ENCODE measurements at places on chromosomes 6 and 20.

DNA sequence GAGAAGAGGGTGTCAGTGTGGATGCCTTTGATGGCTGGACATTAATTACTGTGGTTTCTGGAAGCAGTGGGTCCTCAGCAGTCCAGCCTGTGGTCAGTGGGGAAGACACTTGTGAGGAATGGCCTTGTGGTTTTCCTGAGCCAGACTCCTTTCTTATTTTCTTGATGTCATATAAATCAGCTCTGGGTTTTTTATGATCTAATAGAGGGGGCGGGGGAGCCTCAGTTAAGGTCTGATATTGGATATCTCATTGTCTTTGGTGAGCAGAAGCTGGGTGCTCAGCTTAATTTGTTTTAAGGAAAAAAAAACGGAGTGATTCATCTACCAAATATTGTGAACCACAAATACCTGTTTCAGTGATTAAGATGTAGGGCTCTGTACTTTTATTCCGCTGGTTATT, 62.1 kb downstream of the OTOR start:
- ATAC-seq = no peak

- ATAC-seq = no peak
These were observed 8.9 kb downstream of the NFS1 start for GRCh38 chr20:35690265-35690664.

- ATAC-seq = no peak
These were observed 4.2 kb downstream of the ZNF337 start for GRCh38 chr20:25692499-25692898.

DNA sequence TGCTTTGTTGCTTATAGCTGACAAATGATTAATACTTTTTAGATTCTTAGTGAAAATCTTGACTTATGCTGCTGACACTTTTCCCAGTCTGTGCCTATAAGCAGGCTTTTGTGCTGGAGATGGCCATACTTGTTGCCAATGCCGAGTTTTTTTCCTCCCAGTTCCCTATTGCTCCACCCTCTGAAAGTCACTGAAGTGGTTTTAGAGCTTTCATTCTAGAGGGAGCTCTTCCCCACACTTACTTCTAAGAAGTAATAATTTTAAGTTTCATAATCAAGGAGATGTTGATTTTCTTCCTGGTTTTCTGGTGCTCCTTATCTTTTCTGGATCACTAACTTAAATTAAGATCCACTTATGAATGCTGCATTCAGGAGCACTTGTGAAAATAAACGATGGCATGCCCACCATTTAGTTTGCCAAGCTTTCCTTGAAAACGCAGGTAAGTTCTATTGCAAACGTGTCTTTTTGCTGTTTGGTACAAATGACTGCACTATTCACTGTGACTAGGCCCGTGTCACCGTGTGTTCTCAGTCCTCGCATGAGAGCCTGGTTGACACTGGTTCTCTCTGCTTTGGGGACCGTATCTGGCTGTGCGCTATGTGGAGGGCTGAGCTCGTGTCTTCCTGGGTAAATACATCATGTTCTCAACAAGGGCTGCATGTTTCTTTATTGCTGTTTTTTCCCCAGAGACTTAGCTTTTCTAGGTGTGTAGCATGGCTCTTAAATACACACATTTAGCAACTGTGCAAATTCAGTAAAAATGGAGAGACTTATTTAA, 50.2 kb downstream of the GFRA4 start:
- no peak for ATAC-seq

DNA sequence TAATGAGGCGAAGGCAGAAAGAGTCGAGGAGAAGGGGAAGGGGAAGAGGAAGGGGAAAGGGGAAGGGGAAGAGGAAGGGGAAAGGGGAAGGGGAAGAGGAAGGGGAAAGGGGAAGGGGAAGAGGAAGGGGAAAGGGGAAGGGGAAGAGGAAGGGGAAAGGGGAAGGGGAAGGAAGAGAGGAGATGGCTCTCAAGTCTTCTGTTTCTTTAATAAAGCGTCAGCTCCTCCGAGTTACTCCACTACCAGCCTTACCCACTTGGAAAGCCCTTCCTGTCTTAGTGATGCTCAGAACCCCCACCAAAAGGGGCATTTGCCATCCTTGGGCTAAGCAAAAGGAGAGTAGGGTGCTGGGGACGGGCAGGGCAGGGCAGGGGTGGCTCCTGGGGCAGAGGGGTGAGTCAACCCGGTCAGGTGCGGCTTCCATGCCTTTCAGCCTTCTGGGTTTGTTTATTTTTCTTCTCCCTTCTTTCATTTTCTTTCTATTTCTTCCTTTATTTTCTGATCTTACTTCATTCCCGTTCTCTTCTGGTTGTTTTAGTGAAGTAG, 476 bp upstream of the CLIC5 start:
- no peak for ATAC-seq

DNA sequence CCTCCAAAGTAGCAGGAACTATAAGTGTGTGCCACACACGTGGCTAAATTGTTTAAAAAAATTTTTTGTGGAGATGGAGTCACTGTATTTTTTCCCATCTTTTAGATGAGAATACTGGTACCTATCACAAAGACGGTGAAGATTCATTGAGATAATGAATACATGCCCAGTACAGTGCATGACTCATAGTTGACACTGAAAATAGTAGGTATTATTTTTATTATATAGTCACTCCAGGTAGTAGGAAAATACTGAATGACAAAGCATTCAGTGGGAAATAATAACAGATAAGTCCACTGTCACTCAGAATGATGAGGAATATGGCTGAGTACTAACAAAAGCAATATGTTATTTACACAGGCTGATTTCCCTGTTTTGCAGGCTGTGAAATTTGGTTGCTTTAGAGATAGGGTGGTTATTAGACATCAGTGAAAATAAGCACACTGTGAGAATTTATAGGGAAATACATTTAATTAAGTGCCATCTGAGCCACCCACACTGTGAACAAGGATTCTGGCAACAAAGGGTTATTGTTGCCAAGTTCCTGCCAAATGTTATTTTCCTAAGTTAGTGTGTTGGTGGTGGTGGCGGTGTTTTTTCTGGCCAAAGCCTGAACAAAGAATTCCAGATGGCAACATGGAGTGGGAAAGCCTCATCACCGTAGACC, 129.8 kb upstream of the FOXQ1 start:
- peak; percentile 57 for ATAC-seq

- ATAC-seq = no peak
These were observed 270.0 kb downstream of the ADGB start for GRCh38 chr6:146868671-146869209.

DNA sequence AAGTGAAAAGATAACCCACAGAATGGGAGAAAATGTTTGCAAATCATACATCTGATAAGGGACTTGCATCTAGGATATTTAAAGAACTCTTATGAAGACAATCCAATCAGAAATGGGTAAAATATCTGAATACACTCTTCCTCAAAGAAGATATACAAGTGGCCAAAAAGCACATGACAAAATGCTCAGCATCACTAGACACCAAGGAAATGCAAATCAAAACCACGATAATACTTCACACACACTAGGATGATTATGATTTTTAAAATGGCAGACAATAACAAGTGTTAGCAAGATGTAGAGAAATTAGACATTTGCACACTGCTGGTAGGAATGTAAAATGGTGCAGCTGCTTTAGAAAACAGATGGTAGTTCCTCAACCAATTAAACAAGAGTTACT, 34.8 kb upstream of the SIRT5 start:
- no peak for ATAC-seq

DNA sequence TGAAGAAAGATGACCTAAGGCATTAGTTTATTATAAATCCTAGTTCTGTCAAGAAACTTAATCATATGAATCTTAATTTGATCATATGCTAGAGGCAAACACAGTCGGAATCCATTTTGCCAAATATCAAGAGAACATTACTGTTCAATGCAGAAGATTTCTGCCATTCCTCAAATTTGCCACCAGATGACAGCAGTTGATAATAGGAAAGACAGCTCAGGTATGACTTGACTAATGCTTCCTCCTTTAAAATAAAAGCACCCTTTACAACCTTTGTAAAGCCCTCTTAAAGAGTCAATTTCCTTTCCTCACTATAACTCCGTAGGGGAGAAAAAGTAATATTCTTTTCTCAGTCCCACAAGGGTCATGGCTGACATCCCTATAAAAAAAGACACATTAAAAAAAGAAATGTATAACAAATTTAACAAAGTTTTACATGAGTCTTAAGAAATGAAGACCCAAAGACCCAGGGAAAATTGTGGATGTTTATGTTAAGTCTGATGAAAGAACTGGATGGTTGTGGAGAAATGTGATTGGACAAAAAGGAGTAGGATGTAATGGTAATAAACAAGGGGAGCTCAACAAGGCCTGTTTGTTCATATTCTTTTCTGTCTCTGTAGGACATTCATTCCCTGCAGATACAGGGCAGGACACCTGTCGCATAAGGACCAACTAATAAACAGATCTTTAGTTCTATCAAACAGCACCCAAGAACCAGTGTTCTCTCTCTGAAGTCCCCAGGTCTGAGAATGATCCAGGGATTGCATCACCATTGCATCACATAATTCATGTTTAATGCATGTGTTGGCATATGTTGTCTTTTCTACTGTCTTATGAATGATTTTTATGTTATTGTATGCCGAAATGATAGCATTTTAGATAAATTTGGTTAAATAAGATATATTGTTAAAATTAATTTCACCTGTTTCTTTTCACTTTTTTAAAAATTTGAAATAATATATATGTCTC, 23.0 kb upstream of the IL17A start:
- ATAC-seq = peak; percentile 54

DNA sequence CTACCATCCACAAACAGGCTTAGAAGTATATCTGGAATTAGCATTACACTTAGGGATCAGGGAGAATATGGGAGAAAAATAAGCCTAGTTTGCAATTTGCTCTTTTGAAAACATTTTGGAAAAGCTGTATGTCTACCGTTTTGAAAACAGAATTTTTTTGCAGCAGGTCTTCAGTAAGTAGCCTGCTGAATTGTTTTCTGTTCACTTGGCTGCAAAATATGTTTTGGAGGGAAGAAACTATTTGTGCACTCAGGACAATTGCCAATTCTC, 39.6 kb downstream of the ILRUN start:
- ATAC-seq = no peak

GRCh38 chr6:73537677-73538076, 16.8 kb upstream of the EEF1A1 start:
- no peak for ATAC-seq

DNA sequence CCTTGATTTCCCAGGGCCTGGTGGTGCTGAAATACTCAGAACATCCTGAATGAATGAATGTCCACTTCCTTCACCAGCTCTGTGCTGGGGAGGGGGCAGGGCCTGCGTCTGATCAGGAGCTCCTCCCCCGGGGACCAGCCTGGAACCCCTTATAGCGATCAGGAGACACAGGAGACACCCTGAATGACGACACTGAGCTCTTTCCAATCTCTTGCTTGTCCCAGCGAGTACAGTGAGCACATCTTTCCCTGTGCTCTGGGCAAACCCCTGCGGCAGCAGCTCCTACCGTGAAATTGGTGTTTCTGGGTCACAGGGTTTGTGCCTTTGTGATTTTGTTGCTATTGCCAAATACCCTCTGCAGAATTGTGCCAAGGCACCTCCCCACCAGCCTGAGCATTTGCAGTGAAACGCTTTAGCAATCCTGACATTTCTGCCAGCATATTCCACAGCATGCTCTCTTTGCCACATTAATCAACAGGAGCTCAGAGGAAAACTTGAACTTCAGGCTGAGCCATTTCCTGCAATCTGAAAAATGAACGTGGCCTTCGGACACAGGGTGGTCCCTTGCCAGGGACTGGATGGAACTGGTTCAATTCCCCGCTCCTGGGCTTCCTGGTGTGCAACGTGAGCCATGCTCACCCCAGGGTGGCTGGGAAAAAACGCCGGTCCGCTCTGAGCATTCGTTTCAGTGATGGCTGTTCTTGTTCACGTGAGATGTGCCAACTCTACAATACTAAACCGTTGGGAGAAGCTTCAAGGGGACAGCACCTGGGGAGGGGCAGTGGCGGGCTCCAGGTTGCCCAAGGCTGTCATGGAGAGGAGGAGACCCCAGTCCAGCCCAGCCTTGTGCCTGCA, 23.1 kb upstream of the MRGBP start:
- peak; percentile 48 for ATAC-seq

- ATAC-seq = no peak
These were observed 94.5 kb upstream of the MARCKS start for GRCh38 chr6:113762641-113763040.

GRCh38 chr20:23138226-23138625, 52.1 kb upstream of the CD93 start:
- ATAC-seq = no peak

DNA sequence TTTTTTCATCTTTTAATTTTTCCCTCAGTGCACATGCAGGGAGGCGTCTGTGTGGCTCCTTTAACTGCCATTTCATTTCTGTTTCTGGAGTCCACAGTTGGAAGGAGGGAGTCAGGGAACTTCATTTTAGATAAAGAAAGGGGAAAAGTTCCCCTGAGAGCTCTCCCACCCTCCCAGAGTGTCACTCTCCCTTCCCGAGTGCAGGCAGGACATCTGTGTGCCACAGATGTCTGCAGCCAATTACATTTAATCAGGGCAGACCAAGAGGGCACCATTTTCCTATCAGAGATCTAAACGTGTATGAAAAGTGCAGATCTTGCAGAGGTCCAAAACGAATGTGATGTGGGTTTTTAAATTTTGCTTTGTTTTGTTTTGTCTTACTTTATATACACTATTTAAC, 96.6 kb downstream of the PXDC1 start:
- ATAC-seq = no peak

DNA sequence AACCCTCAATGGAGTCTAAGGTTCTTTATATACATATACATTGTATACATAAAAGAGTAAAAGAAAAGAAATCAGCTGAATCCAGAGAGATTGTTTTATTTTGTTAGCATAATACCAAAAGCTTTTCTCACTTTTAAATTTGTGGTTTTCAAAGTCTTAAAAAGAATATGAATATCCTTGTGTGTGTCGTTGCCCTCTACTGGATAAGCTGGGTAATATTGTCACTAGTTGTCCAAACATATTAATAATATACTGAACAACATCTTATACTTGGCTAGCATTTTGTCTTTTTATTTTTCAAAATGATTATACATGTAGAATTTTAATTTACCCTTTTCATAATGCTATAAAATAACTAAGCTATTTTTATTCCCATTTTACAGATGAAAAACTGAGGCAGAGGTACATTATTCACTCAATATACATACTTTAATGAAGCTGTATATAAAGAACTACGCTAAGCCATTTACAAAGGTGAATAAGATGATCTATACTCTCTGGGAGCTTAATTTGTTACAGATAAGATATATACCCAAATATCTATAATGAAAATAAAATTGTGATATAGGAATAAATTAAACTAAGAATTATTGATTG, 531.7 kb downstream of the TFAP2B start:
- ATAC-seq = no peak

DNA sequence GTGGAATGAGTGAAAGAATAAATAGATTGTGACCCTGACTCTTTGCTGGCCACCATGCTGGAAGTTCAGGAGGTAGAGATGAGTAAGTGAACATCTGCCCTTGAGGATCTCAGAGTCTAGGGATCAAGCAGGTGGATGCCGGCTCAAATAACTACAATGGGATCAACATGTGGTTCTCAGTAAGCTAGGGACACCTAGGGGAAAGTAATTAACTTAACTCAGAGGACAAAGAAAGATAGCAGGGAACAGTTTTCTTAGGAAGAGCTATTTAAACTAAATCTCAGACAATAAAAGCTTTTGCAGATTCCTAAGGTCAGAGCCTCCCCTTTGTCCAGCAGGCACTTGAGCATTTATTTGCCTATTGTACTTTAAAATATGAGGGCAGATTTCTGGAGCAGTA, 29.1 kb downstream of the SLC13A3 start:
- ATAC-seq = no peak

Measured in esophagus mucosa (tissue), 1 donor.